Ureter (tissue), 1 donor: ENCODE measurements at places on chromosomes 4 and X.

GRCh38 chr4:165873298-165874071 is 448 bp downstream of the TLL1 start:
- no peak for DNase-seq

DNA sequence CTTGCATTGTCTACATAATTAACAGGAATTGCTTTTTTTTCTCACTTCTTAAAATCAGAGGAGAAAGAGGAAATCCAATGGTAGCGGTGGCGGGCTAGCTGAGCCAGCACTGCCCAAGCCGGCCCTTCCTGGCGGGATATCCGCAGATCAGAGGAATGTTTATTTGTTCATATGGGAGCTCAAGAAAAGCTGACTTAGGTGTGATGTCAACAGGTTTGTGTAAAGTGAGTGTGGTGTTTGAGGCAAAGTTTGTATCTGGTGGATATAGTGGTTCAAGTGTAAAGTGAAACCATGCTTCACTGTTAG is 466 bp upstream of the SLC39A8 start:
- no peak for DNase-seq

GRCh38 chrX:13700380-13700779 is 11.5 kb downstream of the RAB9A start:
- no peak for DNase-seq

DNA sequence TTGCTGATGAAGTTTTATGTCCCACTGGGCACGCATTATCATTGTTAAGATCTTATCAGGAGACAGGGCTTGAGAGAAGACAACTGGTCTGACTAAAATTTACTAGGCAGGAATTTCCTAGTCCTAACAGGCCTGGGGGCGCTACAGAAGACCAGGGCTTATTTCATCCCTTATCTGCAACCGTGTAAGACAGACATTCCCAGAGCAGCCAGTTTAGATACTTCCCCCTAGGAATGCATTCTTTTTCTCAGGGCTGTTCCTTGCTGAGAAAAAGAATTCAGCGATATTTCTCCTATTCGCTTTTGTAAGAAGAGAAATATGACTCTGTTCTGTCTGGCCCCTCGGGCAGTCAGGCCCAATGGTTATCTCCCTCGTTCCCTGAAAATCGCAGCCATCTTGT is 93.8 kb downstream of the TLL1 start:
- DNase-seq, result no peak

- no peak for DNase-seq
Measured at GRCh38 chr4:72591547-72592454, 22.8 kb upstream of the ADAMTS3 start.

GRCh38 chrX:8971116-8971515 is 62.8 kb downstream of the FAM9B start:
- no peak for DNase-seq

DNA sequence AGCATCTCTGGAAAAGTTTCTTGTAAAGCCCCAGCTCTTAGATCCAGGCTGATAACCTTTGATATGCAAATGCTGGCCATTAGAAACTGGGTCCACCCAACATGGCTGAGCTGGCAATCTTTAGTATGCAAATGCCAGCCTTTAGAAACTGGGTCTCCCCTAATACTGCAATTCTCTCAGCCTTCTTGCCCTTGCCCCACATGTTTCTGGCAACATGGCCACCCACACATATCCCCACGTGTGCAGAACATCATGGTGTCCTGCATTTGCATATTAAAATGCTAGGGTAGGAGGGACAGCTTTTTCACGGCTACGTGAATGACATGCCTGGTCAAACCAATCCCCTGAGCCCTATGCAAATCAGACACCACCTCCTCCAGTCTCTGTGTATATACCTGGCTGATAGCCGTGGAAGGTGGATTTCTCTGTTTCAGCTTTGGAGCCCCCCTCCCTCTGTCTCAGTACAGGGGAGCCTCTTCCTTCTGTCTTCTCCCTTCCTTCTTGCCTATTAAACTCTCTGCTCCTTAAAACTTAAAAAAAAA is 344.0 kb upstream of the NWD2 start:
- DNase-seq, result no peak

GRCh38 chr4:10015140-10015753 is 6.0 kb downstream of the SLC2A9 start:
- no peak for DNase-seq

DNA sequence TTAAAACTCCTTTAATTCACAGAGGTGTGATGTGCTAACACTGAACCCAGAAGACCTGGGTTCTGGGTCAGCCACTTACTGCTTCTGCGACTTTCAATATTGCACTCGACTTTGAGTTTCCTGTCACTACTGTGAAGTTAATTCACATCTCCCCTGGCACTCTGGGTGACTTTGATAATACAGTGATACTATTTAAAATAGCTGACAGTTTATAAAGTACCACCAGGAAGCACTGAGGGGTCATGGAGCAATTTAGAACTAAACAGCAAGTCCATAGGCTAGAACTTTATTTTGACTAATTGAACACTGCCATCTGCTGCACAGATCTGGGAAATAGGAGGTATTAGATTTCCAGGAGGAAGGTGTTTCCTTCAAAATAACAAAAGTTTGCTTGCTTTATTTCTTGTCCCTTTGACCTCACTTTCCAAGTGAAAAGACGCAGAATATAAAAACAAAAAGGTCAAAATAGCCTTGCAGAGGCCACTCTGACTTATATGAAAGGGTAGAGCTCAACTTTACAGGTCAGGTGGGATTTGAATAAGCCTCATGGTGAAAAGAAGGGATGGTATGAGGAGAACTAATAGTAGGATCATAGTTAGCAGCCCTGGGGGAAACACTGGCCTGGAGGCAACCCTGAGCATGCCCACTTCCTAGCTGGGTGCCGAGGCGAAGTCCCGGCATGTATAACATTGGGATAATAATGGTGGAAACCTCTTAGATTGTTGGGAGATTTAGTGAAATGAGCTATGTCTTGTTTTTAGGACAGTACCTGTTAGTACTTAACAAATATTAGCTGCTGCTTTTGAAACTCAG is 53.4 kb downstream of the ZNF518B start:
- no peak for DNase-seq

GRCh38 chr4:53221832-53222480 is 143.9 kb downstream of the SCFD2 start:
- DNase-seq, result no peak

DNA sequence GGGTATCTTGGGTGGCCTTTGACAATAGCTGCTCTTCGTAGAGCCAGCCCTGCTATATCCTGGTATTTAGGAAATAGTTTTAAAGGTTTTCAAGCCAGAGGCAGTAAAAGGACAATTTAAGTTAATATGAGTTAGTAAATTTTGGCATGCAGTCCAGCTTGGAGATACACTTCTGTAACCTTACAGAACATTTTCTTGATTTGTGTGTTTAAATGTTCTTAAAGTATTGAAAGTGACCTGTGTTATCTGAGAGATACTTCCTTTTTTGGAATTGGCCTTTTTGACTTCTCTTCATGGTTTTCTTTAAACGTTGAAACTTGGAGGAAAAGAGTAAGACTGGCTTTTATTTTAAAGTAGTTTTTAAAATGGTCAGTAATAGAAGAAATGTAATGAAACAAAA is 25.5 kb downstream of the PDLIM5 start:
- no peak for DNase-seq

DNA sequence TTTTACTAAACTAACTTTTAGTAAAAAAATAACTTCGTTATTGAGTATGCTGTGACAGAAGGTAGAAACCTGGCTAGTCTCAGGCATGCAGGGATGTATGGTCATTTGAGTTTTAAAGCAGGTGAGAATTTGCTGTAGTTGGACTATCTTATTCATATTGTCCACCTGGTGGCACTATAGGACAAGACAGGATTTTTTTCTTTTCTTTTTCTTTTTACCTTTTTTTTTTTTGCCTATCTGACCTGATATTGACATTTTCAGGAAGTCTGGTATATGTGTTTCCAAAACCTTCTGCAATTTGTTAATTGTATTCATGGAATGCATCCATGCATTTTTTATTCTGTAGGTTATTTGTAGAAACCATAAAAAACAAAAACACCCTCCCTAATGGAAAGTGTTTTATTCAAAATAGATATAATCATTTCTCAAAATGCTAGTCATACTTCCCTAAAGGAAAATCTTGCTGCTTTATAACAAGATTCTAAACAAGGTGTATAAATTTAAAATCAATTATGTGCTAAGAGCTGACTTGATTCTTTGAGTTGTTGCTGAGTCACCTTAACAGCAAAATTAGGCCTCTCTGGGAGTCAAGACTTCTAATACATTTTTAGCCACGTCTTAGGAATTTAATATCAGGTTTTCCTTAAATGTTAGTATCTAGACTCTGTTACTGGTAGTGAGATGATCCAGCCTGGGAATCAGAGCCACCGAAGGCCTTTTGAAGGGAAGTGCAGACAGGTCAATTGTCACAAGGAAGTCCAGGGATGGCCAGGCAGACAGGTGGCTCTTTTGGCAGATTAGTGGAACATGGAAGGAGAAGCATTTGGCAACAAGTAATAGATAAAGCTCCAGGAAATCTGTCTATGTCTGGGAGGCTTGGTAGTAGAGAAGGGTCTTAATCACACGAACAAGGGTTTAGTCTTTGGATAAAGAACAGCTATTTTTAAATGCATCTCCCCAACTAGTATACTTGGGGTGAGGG is 201.3 kb upstream of the GNPDA2 start:
- DNase-seq, result no peak

DNA sequence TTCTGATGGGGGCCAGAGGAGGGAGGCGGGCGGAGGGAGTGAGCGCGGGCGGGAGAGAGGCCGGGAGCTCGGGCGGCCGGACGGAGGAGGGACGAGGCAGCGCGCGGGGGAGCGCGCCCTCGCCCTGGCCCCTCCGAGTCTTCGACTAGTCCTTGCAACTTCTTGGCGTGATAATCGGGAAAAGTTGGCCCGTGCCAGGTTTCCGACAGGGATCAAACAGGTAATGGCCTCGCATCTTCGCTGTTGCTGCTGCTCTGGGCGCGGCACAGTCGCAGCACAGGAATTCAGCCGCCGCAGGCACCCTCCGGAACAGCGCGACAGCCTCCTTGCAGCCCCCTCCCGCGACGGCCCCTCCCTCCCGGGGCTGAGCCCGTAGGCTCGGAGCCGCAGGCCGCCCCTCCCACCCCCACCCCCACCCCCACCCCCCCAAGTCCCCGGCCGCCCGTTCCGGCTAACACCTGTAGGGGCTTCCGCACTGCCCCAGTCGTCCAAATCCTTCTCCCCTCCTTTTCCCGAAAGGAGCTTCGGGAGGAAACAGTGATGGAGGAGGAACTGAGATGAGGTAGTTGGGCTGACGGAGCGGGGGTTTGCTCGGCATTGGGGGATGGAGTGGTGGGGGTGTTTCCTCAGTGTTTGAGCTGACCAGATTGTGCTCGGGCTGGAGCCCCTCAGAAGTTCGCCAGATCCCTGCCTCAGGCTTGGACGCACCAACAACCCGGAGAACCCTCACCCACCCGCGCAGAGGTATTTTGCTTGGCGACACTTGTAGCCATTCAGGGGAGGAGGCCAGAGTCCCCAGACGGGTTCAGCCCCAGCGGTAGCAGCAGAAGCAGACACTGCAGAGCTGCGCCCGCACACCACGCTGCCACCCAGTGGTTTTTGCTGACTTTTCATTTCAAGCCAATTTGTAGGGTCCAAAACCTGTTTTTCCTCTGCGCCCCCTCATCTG is at the start of gene FGF13:
Gene FGF13 (minus strand): TSS at position 319 of the 949 bp plus-strand sequence. CDS start 714 bp downstream, outside the sequence.
- peak; percentile 46 for DNase-seq

DNA sequence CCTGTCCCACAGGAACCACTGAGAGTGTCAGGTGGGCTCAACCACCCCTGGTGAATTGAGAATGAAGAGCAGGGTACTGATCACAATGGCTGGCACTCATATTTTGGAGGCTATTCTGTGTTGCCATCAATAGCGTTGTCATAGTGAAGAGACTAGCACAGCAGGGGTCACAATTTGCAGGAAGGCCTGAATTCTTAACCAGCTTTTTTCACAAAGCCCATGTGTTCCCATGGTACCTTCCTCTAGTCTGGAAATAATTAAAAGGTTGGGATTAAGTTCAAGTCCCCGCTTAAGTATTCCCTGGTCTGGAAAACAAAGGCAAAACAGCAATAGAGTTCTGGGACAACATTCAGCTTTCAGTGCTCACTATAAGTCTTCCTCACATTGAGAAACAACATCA is 1051.7 kb downstream of the C4orf33 start:
- DNase-seq, result no peak

DNA sequence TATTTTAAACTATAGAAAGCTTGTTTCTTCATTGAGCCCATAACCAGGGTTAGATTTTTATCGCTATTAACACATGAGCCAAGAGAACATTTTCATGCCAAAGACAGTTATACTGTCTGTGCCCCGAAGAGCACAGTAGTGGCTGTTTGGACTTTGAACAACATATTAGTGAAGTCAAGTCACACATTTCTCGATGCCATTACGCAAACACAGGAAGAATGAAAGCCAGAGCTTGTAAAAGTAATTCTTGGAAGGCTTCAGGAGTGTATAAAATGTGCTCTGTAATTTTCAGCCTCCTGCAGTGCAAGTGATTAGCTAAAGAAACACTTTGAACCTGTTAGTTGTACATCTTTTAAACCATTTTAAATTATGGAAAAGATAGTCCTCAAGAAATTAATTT is 590.7 kb upstream of the PITX2 start:
- no peak for DNase-seq

GRCh38 chr4:116328261-116328860 is 757.0 kb downstream of the TRAM1L1 start:
- DNase-seq, result no peak

DNA sequence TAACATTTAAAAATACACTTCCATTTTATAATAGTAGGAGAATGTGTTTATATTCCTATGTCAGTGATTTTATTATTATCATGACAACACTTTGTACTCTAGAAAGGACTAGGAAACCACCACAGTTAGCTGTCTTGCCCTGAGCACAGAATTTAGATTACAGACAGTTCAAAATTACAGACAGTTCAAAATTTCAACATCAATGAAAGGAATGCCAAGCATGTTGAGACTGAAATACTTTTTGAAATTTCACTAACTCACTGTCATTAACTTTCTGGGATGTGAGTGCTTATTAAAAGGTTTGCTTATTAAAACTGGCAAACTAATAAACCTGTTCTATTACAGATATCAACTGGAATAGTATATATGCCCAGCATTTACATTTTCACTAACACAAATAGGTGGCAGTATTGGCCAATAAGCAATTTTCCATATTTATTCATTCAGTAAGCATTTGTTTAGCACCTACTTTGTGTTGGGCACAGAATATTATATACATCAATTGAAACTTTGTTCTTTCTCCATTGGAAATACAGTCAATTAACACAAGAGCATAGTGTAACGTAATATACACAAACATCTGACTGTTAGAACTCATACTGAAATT is 179.4 kb downstream of the FBXW7 start:
- DNase-seq, result no peak

DNA sequence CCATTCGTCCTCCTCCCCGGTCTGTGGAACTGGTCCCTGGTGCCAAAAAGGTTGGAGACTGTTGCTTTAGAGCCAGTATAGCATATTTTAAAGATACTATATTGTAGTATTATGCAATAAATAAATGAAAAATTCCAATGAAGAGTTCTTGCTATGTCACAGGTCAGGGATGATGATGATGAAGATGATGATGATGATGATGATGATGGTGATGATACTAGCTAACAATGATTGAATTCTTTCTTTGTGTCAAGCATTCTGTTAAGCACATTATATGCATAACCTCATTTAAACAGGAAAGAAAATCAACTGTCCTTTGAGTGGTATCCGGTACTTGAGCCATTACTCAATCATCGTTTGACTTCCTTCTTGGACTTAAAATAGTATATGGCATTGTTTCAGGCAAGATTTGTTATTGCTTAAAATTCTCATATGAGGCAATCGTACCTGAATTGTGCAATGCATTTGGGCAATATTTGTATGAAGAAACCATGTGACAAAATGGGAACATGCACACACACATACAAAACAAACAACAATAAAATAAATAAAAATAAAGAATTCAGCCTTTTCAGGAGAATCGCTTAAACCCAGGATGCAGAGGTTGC is 22.8 kb upstream of the TLR2 start:
- DNase-seq, result no peak

- DNase-seq, result no peak
Measured at GRCh38 chr4:57194068-57194611, 84.0 kb upstream of the IGFBP7 start.
